ENCODE measurements at places on chromosomes 16 and 17.

DNA sequence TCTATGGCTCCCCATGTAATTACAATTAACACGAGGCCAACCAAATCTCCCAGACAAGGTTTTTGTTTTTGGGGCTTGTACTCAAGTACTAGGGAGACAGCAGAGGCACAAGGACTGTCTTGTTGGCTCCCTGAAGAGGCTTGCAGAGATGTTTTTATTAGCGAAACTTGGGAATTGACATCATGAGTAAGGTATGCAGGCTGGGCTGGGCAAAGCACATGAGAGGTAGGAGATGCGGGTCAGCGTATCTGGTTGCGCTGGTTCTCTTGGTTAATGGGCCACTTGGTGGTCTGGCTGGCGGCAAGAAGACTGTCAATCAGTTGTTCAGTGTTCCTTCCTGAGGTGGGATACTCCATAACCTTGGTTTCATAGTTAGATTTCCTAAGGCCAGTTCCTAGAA is 28.9 kb downstream of the LCMT1 start:
- DNase-seq = no peak

GRCh38 chr16:87936375-87937230 is at the start of gene CA5A:
TSS of gene CA5A (minus strand) at chr16:87936529. CDS start at chr16:87936450, 79 bp downstream.
- no peak for DNase-seq

- DNase-seq = no peak
Observed at GRCh38 chr16:50289950-50290764, 23.8 kb downstream of the ADCY7 start.

DNA sequence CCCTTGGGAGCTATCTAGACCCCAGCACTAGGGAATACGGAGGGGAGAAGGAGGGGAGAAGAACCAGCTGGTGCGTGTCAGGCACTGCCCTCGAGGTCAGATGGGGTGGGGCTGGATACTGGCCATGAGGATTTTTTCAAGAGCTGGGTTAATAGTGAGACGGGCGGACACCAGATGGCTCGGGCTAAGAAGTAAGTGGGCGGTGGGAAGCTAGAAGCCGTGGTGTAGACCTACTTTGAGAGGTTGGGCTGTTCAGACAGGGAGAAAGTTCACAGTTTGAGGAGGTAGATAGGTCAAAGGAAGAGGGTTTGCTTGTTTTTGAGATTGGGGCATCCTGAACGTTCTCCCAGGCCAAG is 303.8 kb downstream of the SEC14L1 start:
- no peak for DNase-seq

DNA sequence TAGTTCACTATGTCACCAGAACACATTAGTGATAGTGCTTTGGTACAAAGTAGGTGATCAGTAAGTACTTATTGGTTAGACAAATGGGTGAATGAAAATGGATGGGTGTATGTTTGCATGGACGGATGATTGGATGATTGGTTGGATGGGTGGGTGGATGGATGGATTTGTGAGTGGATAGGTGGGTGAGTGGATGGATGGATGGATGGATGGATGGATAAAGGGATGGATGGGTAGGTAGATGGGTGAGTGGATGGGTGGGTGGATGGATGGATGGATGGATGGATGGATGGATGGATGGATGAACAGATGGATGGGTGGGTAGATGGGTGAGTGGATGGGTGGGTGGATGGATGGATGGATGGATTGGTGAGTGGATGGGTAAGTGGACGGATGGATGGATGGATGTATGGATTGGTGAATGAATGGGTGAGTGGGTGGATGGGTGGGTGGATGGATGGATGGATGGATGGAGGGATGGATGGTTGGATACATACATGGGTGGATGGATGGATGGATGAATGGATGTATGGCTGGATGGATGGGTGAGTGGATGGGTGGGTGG is 225.3 kb upstream of the GSE1 start:
- no peak for DNase-seq
